ENCODE measurements at places on chromosomes 7 and 10.

DNA sequence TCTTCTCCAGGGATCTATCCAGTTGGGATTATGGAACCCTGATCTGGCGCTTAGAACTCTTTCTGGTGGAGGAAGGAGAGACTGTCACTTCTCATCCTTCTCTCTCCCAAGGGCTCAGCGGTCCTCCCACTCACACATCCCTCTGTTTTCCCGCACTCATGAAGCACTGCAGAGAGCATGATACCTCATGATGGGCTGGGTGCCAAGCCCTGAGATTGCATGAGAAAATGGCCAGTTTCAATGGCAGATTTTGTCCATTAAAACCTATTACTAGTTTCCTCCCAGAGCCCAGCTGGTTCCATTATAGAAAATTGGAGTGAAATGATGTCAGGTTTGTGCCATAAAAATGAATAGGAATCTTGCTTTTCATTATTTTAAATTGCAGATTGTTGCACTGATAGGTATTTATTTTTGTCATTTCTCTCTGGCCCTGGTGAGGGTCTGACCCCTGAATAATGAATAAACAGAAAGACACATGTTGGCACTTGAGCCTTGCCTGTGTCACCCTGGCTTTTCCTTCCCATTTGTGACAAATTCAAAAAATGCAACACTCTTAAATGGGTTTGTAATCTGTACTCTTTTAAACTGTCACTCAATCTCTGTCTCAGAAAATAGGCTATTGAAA is 1151.1 kb downstream of the TYW1 start:
- no peak for DNase-seq

- DNase-seq: peak; percentile 59
These were observed 175.4 kb downstream of the CSTF2T start for GRCh38 chr10:51524041-51524440.

DNA sequence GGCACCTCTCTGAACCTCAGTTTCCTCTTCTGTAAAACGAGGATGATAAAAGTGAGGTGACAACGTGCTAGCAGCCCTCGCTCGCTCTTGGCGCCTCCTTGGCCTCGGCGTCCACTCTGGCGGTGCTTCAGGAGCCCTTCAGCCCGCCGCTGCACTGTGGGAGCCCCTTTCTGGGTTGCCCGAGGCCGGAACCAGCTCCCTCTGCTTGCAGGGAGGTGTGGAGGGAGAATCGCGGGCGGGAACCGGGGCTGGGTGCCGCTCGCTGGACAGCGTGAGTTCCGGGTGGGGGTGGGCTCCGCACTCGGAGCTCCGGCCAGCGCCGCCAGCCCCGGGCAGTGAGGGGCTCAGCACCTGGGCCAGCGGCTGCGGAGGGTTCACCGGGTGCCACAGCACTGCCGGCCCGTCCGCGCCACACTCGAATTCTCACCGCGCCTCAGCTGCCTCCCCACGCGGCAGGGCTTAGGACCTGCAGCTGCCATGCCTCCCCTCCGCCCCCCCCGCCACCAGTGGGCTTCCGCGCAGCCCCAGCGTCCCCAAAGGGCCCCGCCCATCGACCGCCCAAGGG is 24.3 kb upstream of the ACSL5 start:
- DNase-seq: no peak

DNA sequence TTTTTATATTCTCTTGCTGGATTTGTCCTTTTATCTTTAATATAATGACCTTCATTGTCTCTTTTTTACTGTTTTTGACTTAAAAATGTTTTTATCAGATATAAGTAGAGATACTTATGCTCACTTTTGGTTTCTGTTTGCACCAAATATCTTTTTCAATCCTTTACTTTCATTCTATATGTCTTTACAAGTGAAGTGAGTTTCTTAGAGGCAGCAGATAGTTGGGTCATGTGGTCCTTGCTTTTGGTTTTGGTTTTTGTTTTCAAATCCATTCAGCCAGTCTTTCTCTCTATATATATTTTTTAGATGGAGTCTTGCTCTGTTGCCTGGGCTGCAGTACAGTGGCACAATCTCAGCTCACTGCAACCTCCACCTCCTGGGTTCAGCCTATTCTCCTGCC is 932.4 kb upstream of the LRRTM3 start:
- no peak for DNase-seq

GRCh38 chr7:106064316-106064715 is 47.8 kb downstream of the SYPL1 start:
- no peak for DNase-seq

DNA sequence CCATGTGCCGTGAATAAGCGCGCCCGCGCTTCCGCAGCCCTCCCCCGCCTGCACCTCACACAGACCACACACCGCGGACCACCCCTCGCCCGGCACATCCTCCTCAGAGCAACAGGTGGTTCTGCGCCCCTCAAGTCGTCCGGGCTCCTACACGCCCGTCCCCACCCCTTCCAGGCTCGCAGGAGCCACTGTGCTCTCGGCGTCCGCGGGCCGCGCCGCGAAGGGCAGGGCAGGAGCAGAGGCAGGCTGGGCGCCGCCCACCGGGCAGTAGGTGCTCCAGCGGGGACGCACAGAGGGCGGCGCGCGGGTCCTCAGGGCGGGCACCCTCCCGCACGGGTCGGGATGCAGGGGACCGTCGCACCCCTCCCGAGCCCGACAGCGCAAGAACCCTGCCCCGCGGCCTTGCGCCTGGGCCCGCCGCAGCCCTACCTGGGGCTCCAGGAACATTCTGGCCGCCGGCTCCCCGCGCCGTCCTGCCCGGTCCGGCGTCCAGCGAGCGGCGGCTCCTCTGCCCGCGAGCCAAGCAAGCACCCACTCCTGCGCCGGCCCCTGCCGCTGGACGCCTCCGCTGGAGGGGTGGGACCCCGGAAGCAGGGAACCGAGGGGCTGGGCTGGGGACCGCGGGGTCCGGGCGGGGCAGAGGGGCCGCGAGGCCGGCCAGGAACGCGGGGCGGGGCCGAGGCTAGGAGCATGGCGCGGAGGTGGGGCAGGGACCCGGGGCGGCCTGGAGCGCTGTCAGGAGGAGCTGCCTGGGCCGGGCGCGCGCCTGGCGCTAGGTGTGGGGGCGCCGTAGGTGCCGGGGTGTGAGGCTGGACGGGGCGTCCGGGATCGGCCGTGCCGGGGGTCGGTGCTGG is 37.4 kb downstream of the RASGEF1A start:
- no peak for DNase-seq

DNA sequence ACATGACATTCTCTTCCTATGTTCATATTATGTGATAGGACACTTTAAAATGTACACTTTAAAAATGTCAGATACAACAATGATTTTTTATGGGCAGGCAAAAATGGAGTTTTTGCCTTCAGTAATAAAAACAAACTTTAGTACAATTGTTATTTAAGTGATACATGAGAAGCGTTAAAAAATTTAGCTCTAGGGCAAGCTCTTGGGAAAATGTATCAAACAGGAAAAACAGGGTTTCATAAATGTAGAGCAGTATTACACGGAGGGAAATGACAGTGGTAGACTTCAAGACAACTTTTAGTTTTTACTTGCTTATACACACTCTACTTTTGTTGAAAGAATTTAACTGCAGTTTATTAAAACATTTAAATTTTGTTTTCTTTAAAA is 1.5 kb downstream of the FHIP2A start:
- DNase-seq: no peak

GRCh38 chr10:114061148-114061547 is 17.5 kb downstream of the ADRB1 start:
- no peak for DNase-seq

DNA sequence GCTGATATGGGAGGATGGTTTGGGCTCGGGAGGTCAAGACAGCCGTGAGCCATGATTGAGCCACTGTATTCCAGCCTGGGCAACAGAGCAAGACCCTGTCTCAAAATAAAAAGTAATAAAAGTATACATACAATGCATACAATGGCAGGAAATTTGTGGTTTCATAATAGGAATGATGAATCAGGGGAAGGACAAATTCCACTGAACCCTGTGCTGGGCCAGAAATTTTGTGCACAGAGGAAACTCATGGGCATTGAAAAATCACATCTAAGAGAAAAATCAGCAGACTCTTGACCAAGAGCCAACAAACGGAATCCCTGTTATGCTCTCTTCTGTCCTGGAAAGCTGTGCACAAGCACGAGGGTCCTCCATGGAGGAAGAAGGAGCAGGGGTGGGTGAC is 35.1 kb downstream of the SEM1 start:
- no peak for DNase-seq

DNA sequence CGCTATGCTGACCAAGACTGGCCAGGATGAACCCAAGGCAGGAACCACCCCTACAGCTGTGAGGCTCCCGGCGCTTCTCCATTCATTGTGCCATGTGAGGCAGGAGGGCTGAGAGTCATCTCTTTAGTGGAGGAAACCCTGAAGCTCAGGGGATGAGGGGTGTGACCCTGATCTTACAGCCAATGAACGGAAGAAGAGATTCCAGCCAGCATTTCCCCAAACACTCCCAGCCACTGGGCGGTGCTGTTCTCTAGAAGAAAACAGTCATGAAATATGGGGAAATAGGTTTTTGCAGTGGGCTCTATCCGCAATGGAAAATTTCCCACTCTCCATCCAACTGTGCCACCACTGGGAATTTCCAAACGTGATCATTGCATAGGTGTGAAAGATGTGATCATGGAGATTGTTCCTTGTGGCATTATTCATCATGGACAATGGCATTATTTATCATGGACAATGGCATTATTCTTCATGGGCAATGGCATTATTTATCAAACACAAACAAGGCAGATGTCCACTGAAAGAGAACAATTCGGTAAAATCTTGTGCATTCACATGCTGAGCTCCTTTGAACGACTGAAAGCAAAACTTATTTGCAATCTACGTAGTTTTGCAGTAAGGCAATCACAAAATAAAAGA is 14.0 kb upstream of the SLC18A2 start:
- peak; percentile 40 for DNase-seq

- no peak for DNase-seq
These were observed 17.6 kb downstream of the ANXA11 start for GRCh38 chr10:80187465-80188409.

DNA sequence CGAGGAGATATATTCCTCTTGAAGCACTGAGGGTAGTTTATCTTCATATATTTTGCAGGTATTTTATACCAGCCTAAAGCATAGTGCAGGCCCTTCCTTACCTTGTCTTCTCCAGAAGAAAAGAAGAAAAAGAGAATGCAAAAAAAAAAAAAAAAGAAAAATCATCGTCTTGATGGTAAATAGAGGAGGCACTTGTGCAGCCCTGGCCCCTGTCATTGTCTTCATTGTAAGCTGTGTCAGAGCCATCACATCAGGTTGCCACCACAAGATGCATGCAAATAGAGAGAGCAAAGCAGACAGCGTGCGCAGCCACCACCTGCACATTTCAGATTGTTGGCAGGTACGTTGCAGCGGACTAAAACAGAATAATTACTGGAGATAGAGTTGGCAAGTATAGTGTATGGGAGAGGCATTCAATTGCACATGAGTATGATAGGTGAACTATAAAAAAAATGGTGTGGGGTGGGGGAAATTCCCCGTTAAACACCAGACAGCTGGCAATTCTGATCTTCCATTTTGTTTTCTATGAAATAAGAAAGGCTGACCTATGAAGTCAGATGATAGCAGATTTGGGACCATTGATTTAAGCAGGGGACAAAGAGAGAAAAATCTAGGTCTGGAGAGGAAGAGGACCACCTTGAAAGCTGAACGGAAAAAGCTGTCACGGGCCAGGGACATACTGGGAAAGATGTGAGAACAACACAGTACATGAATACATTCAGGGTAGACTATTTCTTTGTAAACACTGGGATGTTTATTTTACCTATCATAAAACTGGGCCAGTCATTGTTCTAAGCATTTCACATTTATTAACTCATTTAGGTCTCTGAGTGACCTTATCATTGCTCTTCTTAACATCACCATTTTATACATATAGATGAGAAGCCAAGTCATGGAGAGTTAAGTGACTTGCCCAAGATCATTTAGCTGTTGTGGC is 306.3 kb upstream of the SP8 start:
- no peak for DNase-seq

DNA sequence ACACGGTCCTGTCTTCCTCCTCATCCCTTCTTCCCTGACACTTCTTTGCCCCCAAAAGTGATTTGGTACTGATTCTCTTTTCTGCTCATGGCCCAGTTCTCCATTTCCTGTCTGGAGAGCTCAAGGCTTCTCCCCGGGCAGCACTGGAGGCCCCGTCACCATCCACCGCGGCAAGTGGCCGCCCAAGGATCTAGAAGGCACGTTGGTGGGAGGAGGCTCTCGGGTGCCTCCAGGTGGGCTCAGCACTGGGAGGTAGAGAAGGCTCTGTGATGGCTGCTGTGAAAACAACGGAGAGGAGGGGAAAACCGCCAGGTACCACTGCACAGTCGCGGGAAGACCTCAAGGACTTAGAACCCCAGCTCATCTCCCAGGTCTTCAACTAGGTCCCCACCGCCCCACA is 134.4 kb downstream of the NEURL1 start:
- no peak for DNase-seq

GRCh38 chr7:94378356-94378755 is 16.3 kb upstream of the COL1A2 start:
- DNase-seq: peak; percentile 24

GRCh38 chr10:35347121-35347562 is 10.8 kb downstream of the CCNY start:
- DNase-seq: no peak

GRCh38 chr10:21895932-21896331 is 107.6 kb downstream of the DNAJC1 start:
- DNase-seq: no peak

GRCh38 chr7:158245724-158246041 is 341.9 kb downstream of the PTPRN2 start:
- no peak for DNase-seq

- DNase-seq: peak; percentile 82
These were observed 108.1 kb upstream of the FAM133B start for GRCh38 chr7:92698237-92698841.

DNA sequence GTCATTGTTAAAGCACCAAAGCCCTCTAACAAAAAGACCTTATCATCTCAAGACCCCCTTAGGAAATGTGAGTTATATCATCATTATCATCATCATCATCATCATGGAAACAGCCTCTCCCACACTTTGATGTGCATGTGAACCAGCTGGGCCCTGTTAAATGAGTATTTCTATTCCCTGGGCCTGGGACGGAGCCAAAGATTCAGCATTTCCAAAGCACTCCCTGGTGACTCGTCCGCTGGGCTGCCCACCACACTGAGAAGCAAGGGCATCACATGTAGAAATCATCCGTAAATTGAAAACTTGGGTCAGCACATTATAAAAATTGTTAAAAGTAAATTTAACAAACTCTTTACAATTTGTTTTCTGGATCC is 88.6 kb downstream of the PTPRN2 start:
- DNase-seq: no peak

DNA sequence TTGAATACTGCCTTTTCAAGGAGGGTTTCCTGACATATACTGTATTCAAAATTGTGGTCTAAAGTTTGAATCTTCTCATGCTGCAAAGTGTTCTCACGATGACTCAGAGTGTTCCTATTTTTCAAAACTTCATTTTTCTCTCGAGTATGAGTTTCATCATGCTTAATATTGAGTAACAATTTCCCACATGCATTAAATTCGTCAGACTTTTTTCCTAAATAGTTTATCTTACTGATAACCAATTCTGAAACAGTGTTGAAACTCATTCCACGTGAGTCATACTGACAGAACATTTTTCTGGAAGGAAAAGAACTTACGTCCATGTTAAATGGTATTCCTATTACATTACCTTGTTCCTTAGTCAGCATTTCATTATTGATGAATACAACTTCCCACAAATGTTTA is 44.1 kb downstream of the ZNF33B start:
- DNase-seq: peak; percentile 2

Measured in foreskin fibroblast (primary cell).